ENCODE measurements at places on chromosomes 2 and 18.

- no peak for DNase-seq
Observed at GRCh38 chr2:128388499-128388941, 69.9 kb upstream of the HS6ST1 start.

DNA sequence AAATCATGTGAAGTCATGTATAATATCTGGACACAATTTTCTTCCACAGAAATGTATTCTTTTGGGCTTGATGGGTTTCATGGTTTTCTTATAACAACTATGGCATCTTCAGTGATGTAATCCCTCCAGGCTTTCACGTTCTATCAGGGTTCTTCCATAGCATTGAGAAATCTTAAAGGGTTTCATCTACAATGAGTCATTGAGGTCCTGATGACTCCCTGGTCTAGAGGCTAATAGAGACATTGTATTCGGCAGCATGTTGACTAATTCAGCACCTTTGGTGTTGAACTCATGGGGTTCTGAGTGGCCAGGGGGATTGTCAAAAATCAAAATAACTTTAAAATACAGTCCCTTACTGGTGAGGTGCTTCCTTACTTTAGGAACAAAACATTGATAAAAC, 614.0 kb upstream of the CRIM1 start:
- DNase-seq = no peak

- no peak for DNase-seq
Observed at GRCh38 chr2:105428387-105429018, 29.7 kb upstream of the FHL2 start.

- no peak for DNase-seq
Observed at GRCh38 chr2:232901736-232902578, 31.9 kb downstream of the SNORC start.

- no peak for DNase-seq
Observed at GRCh38 chr18:22694954-22695353, 238.2 kb upstream of the RBBP8 start.

DNA sequence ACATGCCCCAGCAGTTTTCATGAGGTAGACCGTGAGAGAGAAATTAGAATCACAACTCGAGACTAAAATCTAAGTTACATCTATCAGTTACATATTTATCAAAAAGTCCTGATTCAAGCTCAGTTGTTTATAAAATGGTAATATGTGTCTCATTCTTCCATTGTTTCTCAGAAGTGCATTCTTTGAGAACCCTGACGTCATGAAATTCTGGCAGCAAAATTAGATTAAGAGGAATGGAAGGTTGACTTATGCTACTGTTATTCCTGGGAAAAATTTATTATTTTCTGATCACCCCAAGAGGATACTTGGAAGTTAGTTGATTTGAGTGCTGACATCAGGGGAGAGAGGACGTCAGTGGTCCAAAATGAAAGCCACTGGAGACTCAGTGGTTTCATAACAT, 1864.8 kb upstream of the LRRTM1 start:
- DNase-seq = no peak

DNA sequence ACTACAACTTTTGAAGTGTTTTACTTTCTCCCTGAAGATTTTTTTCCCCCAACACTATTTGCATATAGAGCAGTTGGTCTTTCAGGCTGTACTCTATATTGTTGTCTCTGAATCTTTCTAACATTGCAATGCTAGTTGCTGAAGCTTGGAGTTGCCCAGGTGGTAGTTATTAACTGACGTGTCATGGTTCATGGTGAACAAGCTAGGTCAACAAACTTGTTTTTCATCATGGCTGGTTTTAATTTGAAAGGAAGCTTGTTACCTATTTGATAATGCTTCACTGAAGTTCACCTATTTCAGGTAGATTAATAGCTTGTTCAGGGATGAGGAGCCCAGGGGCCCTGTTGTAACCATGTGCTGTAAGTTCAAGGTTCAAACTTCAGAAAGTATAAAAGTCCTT, 158.8 kb upstream of the ZEB2 start:
- no peak for DNase-seq

GRCh38 chr2:147716906-147717305, 127.9 kb upstream of the ACVR2A start:
- DNase-seq = no peak

DNA sequence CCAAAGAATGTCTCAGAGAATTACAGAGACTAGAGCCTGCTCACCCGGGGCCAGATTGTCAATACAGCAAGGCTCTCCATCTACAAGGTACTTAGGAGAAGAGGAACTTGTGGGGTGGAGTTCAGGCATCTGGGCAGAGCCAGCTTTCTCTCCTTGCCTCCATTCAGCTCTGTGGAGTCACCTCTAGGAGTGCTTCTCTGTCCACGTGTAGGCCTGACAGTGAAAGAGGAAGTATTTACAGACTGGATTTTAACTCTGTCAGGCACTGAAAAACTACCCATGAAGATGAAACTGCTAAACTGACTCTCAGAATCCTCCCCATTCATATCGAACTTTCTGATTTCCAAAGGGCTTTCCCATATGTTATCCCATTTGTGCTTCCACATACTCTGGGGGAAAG, 315.6 kb downstream of the SETBP1 start:
- DNase-seq = no peak
